ENCODE measurements at places on chromosomes 7 and 10.

GRCh38 chr7:27154901-27155815 is 1.3 kb downstream of the HOXA7 start:
- peak; percentile 68 for DNase-seq

GRCh38 chr10:104899779-104900178 is 258.7 kb downstream of the SORCS3 start:
- DNase-seq: no peak

DNA sequence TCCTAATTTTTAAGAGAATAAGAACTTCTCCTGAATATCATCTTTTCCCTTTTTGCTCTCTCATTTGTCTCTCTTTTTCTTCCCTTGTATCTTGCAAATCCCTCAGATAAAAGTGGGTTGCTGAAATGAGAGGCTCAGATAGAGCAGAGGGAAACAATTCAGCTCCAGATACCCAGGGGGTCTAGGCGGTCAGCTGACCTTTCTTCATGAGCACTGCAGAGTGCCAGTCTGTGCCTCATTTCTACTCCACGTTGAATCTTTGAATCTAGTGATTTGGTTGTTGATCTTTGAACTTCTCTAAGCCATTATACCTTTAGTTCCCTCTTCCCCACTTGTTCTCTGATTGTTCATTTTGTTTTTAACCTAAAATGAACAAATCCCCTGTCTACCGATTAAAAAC is 572.6 kb downstream of the PTPRN2 start:
- DNase-seq: no peak

- DNase-seq: peak; percentile 88
Observed at GRCh38 chr7:28180364-28181147, at the start of gene JAZF1. Gene JAZF1 (minus strand): TSS chr7:28180795.

DNA sequence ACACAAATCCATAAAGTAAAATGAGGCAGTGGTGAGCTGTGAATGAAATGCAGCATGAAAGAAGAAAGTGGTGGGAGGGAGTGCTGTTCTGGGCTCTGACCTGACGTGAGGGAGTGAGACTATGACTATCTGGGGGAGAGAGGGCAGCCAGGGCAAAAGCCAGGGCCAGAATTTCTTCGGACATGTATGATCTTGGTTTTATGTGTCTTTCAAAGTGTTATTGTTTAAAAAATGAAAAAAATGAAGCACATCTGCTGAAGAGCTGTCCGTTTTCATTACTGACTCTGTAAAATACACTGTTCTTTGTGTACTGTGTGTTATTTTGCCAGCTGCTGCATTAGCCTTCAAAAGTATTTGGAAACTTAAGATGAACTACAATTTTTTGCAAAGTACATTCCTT is 70.2 kb upstream of the KLF14 start:
- DNase-seq: no peak
